ENCODE measurements at places on chromosomes 6 and 20.

DNA sequence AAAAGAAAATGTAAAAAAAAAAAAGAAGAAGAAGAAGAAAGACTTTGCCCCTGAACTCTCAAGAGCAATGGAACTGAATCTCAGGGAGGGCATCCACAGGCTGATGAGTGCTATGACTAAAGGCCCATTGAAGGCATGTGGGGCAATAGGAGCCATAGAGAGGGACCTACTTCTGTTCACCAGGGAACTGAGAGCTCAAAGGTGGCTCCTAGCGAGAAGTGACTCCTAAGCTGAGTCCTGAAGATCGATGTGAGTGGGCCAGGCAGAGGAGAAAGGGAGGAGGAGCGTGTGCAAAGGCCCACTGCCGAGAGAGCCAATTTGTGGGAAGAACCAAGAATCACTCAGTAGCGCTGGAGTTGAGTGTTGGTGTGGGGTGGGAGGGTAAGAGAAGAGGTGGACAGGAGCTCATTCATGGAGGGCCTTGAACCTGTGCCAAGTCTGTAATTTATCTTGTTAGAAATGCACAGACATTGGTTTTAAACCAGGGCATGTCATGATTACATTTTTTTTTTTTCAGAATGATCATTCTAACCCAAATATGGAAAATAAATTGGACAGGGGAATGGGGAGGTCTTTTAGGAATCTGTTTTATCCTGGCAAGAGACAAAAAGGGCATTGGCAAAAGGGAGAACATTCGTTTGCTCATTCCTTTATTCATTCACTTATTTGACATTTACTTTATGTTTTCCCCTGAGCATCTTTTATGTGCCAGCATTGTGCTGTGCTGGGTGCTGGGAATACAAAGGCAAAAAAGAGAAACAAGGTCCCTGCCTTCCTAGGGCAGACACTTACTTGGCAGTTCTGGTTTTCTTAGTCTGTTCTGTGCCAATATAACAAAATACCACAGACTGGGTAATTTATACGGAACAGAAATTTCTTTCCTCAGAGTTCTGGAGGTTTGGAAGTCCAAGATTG lies 67.4 kb upstream of the DSP start:
- ATAC-seq: no peak

GRCh38 chr6:65075705-65076230 lies 631.3 kb downstream of the EYS start:
- no peak for ATAC-seq

DNA sequence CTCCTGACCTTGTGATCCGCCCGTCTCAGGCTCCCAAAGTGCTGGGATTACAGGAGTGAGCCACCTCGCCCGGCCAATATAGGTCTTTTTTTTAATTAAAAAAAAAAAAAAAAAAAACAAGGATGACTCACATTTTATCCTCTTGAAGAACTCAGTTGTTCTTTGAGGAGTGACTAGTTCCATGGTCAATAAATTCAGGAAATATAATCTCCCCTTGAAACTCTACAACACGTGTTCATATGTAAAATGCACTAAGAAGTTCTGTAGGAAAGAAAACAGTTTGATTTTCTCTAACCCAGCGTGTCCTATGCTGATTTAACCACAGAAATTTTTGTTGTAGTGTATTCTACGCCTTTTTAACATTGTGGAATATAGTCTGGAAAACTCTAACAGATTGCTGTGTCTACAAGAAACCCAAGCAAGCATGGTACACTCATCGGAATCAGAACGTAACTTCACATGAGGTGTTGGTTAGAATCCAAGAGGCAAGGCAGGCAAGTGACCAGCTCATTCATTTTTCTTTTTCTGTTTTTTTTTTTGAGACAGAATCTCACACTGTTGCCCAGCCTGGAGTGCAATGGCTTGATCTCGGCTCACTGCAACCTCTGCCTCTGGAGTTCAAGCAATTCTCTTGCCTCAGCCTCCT lies 79.0 kb upstream of the ZNF217 start:
- no peak for ATAC-seq

DNA sequence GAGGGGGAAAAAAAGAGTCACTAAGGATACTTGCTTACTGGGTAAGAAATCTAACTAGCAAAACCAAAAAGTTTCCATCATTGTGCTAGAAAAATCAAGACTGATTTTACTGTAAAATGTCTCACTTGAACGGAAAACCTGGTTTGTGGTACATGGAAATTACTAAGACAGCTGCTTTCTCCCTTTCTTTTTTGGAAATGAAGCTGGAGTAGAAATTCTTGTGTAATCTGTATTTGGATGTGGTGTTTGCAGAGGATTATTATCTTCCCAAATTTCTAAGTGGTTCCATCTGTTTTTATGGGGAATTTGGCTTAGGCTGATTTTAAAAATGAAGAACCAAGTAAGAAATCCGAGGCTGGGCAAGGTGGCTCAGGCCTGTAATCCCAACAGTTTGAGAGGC lies 20.4 kb downstream of the EPB41L2 start:
- no peak for ATAC-seq

DNA sequence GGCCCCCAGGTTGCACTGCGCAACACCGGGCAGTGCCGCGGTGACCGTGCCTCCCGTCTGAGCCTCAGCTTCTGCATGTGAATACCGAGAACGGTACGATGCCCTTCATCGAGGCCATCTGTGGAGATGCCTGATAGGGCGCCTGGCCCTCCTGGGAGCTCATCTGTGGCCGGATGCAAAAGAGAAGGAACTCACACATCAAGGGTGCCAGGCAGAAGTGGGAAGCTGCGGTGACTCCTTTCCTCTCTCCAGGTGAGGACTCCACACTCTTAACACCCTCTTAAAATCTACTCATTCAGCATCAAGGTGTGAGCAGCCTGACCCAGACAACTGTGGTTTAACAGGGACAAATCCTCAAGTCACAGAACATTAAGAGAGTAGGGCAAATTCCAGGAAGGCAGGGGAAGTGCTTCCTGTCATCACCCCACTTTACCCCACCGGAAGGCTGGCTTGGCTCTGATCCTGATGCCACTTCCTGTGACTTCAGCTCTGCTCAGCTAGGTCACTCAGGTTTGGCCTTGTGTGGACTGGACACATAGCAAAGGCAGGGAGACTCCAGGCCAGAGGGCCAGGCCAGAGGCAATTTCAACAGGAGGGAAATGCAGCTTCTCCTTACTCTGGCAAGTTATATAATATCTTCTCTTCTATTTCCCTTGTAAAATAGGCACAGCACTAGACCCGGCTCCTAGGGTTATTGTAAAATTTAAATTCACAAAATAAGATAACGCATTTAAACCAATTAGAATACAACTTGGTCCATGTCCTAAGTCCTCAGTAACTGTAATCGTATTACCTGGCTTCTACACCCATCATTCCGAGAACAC lies 69.4 kb downstream of the CPNE5 start:
- ATAC-seq: peak; percentile 70

GRCh38 chr6:45915780-45916468 lies 99.7 kb downstream of the CLIC5 start:
- no peak for ATAC-seq

DNA sequence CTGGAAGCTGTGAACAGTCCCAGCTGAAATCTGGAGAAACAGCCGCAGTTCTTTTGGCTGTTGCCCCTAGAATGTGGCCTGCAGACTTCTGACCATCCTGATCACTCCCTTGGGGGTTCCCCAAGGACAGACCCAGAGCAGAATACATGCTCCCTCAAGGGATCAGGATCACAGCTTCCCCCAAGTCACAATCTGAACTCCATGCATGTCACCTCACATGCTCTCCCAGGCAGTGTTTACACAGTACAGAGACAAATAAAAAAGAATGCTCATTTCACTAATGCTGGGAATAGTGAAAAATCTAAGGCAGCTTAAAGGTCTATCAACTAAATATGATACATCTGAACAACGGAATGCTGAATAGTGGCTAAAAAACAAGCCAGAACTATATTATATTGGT lies 20.5 kb downstream of the SPAG4 start:
- no peak for ATAC-seq

DNA sequence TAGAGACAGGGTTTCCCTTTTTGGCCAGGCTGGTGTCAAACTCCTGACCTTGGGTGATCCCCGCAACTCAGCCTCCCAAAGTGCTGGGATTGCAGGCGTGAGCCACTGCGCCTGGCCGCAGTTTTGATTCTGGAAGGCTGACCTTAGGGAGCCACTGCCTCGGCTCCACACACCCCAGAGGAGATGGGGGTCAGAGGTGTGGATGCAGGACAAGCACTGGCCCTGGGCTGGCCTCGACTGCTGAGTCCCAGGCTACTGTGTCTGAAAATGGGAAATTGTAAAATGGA lies 1.5 kb downstream of the ZBP1 start:
- no peak for ATAC-seq

DNA sequence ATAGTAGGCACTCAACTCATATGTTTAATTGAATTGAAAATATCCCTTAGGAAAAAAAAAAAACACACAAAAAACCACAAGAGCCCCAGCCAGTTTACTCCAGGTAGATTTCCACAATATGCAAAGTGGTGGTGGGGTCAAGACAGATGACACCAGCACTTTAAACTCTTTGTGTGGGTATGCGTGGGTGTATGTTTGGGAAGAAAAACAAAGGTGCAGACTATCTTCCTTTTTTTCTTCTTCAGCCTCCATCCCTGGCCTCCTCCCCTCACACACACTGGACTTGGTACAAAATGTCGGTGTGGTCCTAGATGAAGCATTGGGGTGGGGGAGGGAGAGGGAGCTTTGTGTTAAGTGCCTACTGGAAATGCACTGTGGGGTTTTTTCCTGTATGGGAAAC lies 42.2 kb upstream of the CDKAL1 start:
- no peak for ATAC-seq

DNA sequence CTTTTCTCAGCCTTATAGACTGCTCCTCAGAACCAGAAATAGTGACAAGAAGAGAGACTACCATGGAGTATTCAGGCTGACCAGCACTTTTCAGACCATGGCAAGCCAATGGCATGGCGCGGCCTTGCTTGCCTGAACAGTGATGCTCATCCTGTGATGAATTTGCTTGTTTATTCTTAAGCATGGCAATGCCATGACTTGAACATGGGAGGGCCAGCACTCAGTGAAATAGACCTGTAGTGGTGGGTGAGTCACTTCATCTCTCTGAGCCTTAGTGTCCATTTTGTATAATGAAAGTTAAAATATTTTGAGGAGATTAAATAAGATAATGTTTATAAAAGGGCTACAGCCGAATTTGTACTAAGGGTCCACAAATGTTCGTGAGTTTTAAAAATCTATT lies 79.1 kb downstream of the LRRC1 start:
- ATAC-seq: no peak

DNA sequence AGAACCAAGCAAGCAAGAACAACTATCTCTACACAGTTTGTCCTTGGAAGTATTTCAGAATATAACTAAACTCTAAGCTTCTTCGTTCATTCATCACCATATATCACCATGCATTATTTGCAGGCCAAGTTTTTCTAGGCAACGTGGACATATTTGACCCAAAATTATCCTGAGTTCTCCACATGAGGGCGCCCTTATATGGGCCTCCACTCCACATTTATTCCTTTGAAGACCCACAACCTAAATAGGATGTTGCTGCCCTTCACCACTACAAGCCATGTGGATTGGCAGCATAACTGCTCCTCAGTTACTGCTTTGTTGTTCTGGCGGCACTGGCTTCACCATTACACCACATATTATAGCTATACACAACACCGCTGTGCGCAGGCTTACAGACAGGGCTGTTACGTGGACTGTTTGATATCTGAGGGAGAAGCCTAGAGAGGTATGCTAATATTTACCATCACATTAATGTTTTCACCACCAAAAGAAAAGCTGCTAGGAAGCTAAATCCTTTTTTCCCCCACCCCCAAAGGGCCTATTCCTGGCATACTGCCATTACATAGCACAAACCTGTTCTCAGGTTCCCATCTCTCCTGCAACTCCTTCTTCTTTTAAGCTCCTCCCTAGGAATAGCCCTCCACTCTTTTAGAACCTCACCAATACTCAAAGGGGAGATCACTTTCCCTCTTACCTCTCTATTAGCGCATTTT lies 411.7 kb downstream of the C6orf118 start:
- ATAC-seq: no peak

DNA sequence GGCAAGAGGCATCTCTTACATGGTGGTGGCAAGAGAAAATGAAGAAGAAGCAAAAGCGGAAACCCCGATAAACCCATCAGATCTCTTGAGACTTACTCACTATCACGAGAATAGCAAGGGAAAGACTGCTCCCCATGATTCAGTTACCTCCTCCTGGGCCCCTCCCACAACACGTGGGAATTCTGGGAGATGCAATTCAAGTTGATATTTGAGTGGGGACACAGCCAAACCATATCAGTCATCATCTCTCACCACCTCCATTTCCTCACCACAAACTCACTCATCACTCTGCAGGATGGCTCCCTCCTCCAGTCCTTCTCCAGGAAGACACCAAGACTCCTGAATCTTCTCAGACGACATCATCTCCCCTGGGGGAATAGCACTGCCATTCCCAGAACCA lies 25.8 kb upstream of the SLC16A10 start:
- no peak for ATAC-seq

GRCh38 chr20:61778495-61778863 lies 287.2 kb downstream of the TAF4 start:
- no peak for ATAC-seq

Data from activated T-helper 17 cell treated with anti-CD3 and anti-CD28 coated beads, Interleukin-2, amount 50 U/mL, for 72 hours (primary cell).